T-cell (primary cell): ENCODE measurements at places on chromosomes 7 and 10.

- no peak for DNase-seq
Measured at GRCh38 chr10:128812000-128812399, 655.0 kb upstream of the MGMT start.

DNA sequence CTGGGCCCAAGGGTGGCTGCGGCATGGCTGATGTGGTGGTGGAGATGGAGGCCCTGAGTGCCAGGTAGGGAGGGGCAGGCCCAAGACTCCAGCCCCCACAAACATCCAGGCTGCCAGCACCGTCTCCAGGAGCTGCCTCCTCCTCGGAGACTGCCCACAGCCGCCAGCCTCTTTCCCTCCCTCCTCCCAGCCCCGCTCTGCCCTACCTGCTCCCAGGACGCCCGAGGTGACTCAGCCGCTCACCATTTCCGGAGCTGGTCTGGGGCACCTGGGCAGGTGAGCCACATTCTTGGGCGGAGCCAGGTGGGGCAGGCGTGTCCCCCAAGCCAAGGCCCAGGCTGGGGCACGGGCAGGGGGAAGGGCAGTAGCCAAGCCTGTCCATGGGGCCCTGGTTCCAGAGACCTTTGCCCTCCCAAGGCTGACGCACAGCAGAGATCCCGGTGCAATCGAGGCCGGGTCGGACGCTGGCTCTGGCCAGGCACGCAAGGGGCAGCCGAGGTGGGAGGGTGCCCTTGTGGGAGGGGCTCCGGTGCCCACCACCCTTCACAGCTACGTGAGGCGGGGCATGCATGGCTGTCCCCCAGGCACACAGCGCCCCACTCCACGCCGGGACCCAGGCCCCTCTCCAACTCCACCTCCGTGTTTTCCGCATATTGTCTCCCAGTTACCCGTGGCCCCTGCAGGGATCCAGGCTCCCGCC lies 8.8 kb downstream of the ADAP1 start:
- no peak for DNase-seq

- no peak for DNase-seq
Measured at GRCh38 chr7:46494028-46494427, 573.0 kb upstream of the IGFBP3 start.

GRCh38 chr7:37439653-37440026 lies 9.0 kb downstream of the ELMO1 start:
- DNase-seq = no peak

DNA sequence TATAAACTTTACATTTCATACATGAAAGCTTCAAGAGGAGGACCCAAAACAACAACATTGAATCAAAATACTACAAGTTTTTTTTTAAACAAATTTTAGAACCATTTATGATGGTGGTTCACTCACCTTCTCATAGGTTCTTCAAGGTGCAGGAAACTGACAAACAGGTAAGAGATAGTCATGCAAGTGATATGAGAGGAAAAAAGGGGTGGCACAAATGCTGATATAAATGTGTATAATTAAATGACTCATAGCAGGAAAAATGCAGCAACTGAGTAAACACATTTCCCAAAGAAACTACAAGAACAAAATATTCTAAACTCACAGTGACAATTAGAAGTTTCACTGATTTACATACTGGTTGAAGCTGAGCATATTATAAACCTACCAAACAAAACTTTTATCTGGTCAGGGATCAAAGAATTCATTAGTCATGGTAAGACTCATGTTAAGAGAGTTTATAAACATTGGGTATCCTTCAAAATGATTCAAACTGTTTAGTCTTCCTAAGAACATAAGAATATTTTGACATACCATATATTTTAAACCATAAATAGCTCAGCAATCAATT lies 14.1 kb downstream of the ZWINT start:
- DNase-seq = no peak
